ENCODE measurements at places on chromosomes 13 and 19.

GRCh38 chr13:21147827-21148226, 28.5 kb downstream of the SKA3 start:
- no peak for DNase-seq

DNA sequence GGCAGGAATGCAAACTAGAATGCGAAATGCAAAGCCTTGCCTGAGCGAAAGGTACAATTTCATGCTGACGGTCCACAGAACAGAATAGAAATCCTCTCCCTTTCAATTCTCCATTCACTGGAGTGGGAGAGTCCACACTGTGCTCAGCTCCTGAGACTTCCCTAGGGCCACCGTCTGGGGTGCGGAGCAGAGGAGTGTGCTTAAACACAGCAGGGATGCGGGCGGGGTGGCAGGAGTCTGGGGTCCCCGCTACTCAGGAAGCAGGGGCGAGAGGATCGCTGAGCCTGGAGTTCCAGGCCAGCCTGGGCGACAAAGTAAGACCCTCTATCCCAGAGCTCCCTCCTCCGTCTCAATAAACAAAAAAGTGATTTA, 552 bp upstream of the ZNF816 start:
- no peak for DNase-seq

DNA sequence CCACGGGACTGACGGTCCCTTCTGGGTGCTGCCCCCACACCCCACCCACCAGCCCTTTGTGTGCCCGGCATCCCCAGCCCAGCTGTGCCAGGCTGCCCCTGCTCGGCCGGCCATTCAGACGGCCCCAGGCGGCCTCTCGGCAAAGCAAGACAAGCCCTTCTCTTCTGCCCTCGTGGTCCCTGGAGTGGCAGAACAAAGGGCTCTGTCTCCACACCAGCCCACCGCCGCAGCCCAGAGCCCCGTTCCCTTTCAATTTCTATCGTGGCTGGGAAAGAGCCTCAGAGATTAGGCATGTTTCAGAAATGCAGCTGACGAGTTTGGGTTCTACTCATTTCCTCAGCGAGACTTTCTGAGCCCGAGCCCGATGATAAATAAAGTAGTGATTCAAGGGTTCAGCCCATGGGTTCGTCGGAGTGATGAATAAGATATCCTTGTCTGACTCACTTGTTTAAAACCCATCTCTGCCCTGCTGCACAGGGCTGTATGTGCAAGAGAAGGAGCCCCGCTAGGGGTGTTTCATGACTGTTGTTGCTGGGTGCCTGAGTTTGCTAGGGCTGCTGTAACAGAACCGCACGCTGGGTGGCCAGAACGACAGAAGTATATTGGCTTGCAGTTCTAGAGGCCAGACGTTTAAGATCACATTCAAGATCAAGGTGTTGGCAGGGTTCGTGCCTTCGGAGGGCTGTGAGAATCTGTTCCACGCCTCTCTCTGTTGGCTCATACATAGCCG, 4.3 kb downstream of the MYO9B start:
- no peak for DNase-seq

- DNase-seq = no peak
Observed at GRCh38 chr13:44463759-44464158, 90.1 kb downstream of the SERP2 start.

DNA sequence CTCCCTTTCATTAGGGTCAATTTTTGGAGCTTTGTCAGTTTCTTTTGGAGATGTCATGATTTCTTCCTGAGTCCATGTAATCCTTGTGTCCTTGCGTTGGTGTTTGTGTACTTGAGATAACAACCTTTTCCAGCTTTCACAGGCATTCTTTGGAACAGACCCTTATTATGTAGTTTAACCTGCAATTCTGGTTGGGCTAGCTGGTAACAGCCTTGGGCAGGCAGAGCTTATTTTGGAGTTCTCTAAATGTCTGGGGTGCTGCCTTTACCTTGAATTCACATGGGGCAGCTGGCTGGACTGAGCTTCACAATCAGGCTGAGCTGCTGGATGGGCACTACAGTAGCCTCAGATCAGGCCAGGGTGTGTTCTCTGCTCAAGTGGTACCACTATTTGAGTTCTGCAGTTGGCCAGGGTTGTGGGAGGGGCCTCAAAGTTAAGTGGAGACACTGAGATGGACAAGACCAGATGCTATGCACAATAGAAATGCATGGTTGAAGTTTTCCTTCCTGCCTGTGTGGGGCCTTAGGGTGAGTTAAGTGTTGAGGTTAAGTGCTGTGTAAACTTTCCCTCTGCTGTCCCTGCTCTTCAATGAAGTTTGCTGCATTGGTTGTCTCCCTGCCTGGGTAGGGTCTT, 277.3 kb downstream of the ATP8A2 start:
- DNase-seq = no peak

GRCh38 chr13:40464337-40465014, 202.0 kb downstream of the FOXO1 start:
- DNase-seq = no peak

DNA sequence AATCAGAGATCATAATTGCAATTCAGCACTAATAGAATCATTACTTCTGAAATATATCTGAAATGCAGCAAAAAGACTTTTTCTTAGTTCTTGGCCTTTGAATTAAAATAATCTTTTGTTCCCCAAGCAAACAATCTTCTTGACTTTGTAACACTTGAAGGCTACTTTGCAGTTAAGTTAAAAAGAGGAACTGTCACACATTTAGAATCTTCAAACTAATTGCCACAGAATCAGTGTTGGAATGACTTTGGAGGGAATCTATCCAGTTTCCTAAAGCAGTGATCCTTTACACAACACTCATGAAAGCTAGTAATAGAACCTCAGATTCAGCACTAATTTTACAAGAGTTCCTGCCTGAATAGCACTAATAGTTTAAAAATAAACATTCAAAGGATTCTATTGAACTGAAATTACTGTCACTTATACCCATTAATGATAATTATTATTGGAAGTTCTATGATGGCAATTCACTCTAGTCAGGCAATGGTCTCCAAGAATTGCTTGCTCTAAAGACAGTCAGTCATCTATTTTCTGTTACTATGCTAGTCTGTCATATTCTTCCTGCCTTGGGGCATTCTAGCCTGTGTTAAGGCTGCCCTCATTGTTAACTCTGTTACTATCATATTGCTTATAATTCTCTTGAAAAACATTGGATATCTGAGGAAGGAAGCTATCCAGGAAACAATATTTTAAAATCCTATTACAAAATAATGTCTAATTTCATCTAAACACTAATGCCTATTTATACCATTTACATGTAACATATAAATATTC, 362.4 kb downstream of the DIAPH3 start:
- DNase-seq = no peak

DNA sequence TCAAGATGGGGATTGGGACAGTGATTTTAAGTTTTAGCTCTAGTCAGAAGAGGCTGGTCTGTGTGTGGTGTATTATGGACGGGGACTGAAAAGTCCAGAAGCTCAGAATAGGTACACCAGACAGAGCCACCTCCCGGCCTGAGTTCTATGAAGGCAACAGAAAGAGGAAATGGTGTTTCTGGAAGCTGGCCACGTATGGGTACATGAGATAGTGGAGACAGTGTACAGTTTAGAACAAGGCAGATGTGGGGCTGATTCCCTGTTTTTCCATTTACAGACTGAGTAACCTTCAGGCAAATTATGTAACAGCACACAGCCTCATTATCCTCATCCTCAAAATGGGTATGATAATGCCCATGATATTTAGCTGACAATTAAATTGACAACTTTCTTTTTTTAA, 1.3 kb downstream of the ZNF175 start:
- DNase-seq = no peak

DNA sequence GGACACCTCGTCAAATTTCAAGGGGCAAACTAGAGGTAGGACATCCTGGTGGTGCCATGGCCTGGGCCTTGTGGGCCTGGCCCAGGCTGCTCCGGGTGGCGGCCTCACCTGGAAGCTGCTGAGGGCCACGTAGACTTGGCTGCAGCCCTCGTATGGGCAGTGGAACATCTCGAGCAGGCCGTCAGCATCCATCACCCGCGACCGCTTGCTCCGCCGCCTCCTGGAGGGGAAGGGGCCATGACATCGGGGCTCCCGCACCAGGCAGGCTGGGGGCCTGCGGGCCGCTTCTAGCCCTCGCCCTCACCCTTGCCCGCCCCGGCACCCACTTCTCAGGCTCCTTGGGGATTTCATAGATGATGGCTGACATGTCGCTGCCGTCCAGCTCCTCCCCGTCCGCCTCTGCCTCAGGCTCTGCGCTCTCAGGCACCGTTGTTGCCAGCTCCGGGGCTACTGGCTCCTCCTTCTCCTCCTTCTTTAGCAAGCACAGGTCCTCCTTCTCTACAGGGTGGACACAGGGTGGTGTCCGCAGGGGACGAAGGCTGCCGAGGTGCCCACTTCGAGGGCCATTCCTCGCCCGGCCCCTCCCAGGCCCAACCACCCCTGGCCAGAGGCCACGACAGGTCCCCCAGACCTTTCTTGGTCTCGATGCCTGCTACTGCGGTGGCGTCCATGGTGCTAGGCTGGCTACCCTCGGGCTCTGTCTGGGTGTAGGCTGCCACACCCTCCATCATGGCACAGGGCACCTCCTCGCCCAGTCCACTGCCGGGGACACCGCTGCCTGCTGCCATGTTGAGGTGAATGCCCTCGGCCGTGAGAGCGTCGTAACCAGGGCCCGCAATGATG, 6.0 kb upstream of the ELAVL3 start:
- DNase-seq = no peak

GRCh38 chr19:54204767-54205468, 4.3 kb downstream of the RPS9 start:
- DNase-seq = no peak

DNA sequence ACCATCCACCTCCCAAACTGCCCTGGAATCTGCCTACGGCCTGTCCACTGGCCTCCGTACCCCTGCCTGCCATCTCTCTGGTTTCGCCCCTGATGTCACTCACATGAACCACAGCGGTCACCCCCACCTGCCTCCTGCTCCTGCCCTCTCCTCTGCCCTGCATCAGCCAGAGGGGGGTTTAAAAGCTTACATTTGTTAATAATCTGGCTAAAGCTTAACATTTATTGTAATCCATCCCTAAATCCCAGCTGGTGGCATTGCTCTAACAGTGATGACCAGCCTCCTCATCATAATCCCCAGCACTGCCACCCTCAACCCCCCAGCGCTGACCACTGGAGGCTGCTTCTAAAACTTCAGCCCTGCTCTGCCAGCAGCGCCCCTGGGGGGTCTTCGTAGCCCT, 38.9 kb downstream of the DNM2 start:
- DNase-seq = no peak

DNA sequence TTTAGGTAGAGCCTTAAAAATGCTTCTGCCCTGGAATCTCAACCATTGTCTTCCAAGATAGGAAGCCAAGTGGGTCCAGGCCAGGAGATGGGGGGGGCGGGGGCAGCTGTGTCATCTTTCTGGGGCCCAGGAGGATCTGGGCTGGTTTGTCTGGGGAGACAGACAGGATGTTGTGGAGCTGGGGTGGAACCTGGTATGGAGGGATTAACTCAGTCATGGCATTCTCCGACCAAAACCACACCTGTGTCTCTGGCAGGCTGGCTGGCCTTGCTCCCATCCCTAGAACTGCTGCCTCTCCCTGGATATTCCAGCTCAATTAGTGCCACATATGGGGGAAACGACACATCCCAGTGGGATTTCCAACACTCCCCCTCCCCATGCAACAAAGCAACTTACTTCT, 2.7 kb upstream of the MAP2K7 start:
- no peak for DNase-seq

DNA sequence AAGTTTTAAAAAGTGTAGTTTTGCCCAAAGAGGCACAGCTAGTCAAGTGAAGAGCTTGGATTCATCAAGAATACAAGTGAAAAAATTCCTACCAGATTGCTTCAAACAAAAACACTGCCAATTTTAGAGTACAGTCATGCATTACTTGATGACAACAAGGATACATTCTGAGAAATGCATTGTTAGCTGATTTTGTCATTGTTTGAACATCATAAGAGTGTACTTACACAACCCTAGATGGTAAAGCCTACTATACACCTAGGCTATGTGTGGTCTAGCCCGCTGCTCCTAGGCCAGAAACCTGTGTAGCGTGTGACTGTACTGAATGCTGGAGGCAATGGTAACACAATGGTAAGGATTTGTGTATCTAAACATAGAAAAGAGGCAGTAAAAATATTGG, 41.1 kb downstream of the TMTC4 start:
- DNase-seq = no peak

DNA sequence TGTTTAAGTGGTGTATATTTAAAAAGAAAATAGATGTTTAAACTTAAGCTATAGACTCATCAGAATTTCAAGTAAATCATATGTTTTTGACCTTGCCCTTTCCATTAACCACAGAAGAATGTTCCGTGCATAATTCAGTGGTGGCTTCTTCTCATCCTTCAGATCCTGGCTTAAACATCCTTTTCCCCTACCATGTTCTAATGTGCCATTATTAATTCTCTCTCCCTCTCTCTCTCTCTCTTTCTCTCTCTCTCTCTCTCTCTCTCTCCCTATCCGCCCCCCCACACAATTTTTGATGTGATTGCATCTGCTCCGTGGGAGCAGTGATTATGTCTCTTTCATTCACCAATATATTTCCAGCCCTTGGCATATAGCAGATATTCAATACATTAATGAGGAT, 116.4 kb downstream of the DCLK1 start:
- DNase-seq = no peak

GRCh38 chr19:14117668-14118164, at the start of gene PRKACA:
Gene PRKACA, minus strand, starts transcription at chr19:14117762. Its CDS starts 215 bp downstream, at chr19:14117547.
- DNase-seq = peak; percentile 99

- DNase-seq = no peak
Observed at GRCh38 chr13:52162279-52163101, 3.1 kb upstream of the NEK3 start.

DNA sequence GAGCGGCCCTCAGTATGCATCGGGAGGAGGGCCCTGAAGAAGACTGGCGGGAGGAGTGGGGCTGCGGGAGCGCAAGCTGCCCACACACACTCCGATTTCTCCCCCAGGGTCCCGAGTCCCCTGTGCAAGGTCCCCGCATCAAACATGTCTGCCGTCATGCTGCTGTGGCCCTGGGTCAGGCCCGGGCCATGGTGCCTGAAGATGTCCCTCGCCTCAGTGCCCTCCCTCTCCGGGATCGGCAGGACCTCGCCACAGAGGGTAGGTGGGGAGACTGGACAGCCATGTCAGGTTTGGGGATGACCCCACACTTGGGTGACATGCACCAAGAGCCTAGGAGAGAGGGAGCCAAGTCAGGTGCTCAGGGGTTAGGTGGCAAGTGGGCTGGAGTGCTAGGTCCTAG, 4.7 kb downstream of the KMT2B start:
- no peak for DNase-seq

GRCh38 chr19:54137699-54138488, at the start of gene CNOT3:
Gene CNOT3, plus strand, starts transcription at chr19:54137762. Its CDS starts 5,217 bp downstream, at chr19:54142979.
- DNase-seq = no peak

GRCh38 chr13:87677496-87678371, 6.6 kb downstream of the SLITRK5 start:
- DNase-seq = no peak

DNA sequence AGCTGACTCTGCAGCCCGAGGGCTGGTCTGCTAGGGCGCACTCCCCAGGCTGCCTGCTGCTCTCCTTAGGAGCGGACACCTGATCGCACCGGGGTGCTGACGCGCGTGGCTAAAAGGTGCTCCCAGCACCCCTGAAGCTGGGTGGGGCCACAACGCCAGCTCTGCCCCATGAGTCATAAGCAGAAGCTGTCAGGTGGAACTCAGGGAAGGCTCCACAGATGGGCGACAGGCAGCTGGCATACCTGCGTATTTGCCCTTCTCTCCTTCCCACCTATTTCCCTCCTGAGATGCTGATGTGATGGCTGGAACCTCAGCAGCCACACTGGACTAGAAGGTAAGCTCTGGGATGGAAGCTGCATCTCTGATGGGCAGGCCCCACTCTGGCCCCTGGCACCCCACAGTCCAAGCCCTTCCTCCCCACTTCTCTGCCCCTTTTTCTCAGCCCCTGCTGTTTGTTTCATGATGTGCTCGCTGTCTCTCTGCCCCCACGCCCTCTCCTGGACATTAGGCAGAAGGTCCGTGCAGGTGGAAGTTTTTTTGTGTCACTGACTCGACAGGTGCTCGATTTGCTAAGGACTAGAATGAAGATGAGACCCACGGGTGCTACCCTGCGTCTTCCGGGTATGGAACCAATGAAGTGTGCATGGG, 30.3 kb upstream of the CACTIN start:
- DNase-seq = no peak
